ENCODE measurements at places on chromosomes 3 and 15. TPM values are rescaled to one million over a fixed set of nuclear protein-coding genes. Genes with fewer than 3 reads are reported as not detected.

TRPM1 gene
- not detected for total RNA-seq

CKMT1A gene
- 1.0 TPM for total RNA-seq

- DNase-seq, result no peak
These were observed 79.8 kb upstream of the IGF1R start for GRCh38 chr15:98568382-98569017.

GRCh38 chr3:195768414-195768813 lies 43.3 kb downstream of the MUC4 start:
- DNase-seq, result no peak

DNA sequence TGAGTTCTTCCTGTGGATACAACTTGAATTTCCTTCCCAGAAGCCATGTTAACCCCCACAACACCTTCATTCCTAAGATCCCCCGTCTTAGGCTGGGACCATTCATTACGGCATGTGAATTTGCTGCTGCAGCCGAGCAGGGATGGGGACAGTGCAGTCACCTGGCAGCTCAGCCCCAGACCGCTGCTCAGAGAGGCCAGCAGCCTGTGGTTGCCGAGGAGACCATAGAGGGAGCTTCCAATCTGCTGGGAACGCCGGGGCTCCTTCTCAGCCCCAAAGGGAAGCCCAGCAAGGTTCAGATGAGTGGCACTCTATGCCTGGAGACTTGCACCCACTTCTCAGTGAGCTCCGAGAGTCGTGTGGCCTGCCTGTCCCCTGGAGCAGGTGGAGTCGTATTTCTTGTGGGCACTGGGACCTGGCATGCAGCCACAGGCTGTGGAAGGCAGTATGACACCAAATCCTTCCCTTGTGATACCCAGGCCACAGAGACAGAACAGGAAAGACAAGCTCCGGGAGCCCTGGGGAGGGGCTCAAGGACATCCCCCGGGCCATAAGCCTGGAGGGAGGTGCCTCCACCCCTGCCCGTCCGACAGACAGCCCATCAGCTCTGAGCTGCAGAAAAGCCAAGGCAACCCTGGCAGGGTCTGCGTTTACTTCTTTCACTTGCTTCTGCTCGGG lies 167.3 kb downstream of the FAM43A start:
- DNase-seq, result no peak

- DNase-seq, result no peak
These were observed 38.1 kb upstream of the CHRNB4 start for GRCh38 chr15:78679089-78679511.

DNA sequence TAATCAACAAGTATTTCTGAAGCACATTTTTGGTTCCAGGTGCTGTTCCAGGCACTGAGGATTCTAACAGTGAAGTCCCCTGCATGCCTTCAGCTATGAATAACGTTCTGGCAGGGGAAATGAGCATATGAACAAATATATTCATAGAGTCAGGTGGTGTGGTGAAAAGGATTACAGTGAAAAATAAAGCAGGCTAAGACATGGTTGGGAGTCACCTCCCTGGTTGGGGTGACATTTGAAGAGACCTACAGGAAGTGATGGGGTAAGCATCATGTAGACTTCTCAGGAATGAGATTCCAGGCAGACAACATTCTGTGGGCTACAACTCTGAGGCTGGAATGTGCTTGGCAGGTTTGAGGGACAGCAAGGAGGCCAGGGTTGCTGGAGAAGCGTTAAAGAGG lies 15.0 kb downstream of the FRMD4B start:
- DNase-seq, result no peak

PAQR5 gene
- 0.07 TPM for total RNA-seq

- no peak for DNase-seq
These were observed 13.3 kb downstream of the VILL start for GRCh38 chr3:38003817-38004414.

GRCh38 chr3:148790851-148791735 lies 36.5 kb upstream of the CPB1 start:
- no peak for DNase-seq

CIDEC gene
- total RNA-seq, result 0.65 TPM

SCN11A gene
- 0.44 TPM for total RNA-seq

DNA sequence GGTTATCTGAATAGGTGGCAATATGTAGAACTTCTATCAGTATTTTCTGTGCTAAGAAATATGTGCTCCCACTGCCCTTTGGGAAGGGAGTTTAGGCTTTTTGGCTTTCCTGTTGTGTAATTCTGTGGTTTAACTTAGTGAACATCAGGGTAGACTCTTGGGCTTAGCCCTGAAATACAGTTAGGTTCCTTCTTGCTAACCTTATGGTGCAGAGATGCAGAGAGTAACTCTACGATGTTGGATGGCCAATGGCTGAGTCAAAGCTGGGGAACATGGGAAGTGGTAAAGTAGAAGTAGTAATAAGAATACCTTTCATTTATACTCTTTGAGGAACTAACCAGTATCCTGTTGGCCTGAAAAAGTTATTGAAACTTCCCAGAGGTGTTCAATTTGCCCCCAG lies 80.8 kb upstream of the IL12A start:
- no peak for DNase-seq

GRCh38 chr3:172846103-172846561 lies 95.6 kb downstream of the ECT2 start:
- no peak for DNase-seq

DNA sequence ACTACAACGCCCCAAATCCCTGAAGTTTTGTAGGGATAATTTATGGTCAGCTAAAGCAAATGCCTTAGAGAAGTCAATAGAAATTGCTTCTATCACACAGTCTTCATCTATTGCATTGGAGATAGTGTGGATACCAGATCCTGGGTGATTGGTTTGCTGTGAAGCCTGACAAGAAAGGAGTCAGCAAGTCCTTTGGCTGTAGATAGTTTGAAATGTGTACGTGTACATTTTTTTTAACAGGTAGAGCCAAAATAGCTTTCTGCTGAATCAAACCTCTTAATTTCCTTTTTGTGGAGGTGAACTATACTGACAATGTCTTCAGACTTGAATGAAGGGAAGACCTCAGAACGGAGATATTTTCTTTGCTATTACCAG lies 312.3 kb downstream of the ZBBX start:
- DNase-seq, result no peak

SCAANT1 gene
- not detected for total RNA-seq

DNA sequence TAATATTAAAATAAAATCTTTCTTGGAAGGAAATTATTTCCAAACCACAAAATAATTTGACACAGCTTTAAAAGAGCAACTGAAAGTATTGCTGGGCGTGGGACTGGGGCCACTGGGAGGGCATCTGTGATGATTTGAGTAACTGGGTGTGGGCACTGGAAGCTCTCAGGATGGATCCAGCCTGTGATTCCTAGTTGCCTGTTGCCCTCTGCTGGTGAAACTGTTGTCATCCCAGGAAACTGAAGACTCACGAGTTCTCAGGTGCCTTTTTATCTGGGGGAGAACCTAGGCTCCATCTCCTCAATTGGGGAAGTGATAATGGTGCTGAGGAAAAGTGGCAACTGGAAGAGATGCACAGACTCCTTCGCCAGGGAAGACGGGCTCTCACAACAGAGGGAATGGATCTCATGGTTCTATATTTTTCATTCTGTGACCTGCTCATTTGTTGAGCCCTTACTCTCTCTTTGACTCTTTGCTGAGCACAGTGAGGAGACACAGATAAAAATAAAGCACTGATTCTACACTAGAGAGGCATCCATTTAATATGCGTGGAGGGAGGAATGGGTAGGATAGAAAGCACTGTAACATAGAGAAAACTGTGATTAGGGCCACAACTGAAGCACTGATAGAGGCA lies 61.6 kb downstream of the TPRG1 start:
- peak; percentile 12 for DNase-seq

GRCh38 chr3:171574556-171575240 lies 114.5 kb upstream of the TNIK start:
- DNase-seq, result no peak
